ENCODE measurements at places on chromosomes 4 and X. TPM values are rescaled to one million over a fixed set of nuclear protein-coding genes. Genes with fewer than 3 reads are reported as not detected.

The PCDH11X gene
- total RNA-seq, result not detected

The NKX3-2 gene
- not detected for total RNA-seq

The SATL1 gene
- not detected for total RNA-seq

The KLF3 gene
- 1.9 TPM for total RNA-seq

The AMBN gene
- not detected for total RNA-seq

The EBP gene
- 178 TPM for total RNA-seq

The ARAF gene
- total RNA-seq, result 75.9 TPM

The F9 gene
- total RNA-seq, result not detected

The FGFBP2 gene
- total RNA-seq, result 4.8 TPM

DNA sequence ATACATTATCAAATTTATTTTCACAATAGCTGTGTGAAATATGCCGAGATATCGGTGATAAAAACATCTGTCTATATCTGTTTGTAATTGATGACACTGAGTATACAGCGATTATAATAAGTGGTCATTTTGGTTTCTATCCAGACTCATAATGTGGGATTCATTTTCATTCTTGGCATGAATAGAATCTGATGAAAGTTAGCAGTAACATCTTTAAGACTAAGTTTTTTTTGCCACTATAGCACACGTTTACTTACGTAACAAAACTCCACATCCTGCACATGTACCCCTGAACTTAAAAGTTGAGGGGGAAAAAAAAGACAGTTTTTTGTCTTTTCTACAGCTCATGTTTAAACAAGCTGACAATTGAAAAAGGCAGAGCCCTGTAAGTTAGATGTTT, 86.4 kb downstream of the PPA2 start:
- DNase-seq, result no peak

DNA sequence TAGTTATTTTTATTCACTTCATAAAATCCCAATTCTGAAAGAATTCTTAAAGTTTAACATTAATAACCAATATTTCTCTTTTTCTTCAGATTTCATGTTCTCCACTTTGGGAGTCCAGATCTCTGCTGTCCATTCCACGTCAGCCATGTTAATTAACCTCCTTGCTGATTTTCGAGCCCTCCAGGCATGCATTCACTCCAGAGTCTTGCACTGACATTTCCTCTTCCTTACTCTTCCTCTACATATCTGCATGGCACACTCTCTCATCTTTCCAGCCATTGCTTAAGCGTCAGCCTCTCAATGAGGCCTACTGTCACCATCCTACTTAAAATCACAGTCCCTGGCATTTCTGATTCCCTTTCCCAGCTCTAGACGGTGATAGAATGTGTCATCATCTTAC, 144.8 kb downstream of the MAD2L1 start:
- DNase-seq, result no peak

- DNase-seq, result no peak
Observed at GRCh38 chrX:131317326-131317725, 28.2 kb upstream of the IGSF1 start.

DNA sequence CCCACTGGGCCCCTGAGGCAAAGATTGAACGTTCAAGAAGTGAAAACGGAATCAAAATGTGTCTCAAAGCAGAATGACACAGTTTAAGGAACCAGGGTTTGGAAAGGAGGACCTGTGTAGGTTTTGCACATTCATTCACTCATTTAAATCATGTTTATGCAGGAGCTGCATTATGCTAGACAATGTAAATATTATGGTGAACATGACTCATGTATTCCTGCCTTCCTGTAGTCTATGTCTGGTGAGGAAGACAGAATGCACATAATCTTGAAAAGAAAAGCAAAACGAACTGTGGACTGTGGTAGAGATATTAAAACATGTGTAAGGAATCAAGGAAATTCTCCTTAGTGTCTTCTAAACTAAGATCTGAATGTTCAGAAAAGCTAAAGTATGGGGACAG, 311.8 kb upstream of the SMIM31 start:
- DNase-seq, result no peak

- DNase-seq, result no peak
Observed at GRCh38 chrX:154460326-154460725, 2.2 kb downstream of the PLXNA3 start.

DNA sequence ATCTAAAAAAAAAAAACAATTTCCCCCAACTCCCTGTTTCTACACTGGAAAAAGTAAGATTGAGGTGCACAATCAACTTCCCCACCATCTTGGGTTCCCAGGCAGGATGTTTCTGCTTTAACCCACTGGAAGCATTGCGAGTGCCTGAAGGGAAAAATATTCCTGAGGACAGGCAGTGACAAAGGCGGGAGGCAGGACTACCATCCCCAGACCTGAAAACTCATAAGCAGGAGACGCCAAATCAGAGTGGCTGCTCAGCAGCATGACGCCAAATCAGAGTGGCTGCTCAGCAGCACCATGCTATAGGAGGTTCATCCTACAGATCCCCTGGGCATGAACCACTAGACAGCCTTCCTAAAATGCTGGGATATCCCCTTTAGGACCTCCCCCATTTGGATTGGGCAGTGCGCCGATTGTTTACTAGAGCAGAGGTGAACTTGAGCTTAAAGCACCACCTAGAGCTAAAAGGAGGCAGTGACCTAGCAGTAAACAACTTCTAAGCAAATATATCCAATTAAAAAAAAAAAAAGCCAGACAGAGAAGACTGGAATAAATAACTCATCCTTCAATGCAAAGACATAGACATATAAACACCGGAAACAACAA, 35.0 kb upstream of the GK start:
- no peak for DNase-seq

DNA sequence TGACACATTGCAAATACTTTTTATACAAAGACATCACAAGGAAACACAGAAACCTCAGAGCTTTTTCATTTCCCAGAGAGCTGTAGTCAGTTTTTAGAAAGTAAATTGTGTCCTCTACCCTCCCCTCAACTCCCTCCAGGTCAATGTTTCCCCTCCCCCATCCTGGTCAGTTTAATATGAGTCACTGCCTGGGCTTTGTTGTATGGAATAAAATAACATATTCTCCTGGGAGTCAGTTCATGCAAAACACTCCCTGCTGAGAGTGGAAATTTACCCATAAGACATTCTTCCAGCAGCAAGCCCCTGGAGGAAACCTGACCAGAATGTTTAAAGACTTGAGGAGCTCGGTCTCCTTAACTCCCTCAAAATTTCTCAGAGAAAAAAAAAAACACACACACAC, 270.1 kb upstream of the LDB2 start:
- DNase-seq, result no peak

DNA sequence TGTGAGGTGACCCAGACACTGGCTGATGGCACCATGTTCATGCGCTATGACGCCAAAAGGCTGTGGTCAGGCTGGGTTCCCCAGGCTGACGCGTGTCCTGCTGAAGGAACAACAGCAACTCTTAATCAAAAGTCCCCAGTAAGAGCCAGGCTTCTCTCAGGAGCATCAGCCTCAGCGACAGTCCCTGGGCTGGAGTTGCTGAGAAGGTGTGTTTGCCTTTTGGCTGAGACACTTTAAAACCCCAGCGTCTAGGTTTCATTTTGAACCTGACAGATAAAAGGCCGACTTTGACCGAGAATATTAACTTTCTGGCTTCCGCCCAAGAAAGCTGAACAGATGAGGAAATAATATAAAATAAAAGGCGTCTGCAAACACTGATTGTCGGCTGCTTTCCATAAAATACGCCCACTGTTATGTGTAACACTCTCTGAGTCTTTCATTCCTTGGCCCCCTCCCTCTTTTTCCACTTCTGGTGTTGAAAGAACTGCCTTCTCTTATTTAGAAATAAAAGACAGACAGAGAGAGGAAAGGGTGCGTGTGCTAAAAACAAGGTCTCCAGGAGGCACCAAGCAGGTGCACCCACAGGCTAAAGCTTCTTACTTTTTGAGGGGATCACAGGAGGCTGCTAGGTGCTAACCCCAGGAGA, 373.6 kb downstream of the MID1IP1 start:
- peak; percentile 7 for DNase-seq

DNA sequence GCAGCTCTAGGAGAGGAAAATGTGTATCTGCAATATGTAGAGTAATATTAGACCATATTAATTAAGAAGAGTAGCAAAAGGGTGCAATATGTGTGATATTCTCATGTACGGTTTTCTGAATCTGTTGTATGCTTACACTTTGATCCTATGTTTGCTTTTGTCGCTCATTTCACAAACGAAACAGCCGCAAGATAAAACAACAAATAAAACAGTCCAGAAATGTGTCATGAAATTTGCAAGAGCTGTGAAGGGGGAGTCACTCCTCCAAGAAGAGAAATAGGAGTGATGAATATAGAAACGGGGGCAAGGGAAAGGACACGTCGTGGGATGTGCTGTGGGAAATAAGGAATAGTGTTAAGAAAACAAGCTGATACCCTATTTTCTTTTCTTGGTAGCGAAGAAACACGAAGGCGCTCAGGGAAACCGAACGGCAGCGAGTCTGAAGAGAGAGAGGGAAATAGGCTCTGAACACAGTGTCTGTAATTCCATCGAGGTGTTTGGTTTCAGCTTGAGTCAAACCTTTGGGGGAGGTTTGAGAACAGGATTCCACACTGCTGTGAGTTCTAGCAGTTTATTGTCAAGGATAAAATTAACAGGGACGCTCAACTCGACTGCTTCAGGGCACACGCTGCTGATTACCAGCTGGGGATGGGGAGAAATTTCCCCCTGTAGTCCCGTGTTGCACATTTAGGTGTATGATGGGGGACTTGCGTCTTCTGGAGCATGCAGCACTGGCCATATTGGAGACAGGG, 595.6 kb upstream of the TENM3 start:
- no peak for DNase-seq

- DNase-seq, result no peak
Observed at GRCh38 chrX:76555816-76556215, 128.3 kb downstream of the MAGEE1 start.

- DNase-seq, result no peak
Observed at GRCh38 chrX:18701621-18702361, 5.7 kb upstream of the PPEF1 start.

DNA sequence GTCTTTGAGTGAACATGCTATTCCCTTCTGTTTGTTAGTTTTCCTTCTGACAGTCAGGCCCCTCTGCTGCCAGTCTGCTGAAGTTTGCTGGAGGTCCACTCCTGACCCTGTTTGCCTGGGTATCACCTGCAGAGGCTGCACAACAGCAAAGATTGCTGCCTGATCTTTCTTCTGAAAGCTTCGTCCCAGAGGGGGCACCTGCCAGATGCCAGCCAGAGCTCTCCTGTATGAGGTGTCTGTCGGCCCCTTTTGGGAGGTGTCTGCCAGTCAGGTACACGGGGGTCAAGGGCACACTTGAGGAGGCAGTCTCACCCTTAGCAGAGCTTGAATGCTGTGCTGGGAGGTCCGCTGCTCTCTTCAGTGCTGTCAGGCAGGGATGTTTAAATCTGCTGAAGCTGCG, 456.9 kb upstream of the HTR2C start:
- DNase-seq, result no peak

- no peak for DNase-seq
Observed at GRCh38 chrX:68917799-68918198, 89.0 kb downstream of the EFNB1 start.

- DNase-seq, result no peak
Observed at GRCh38 chr4:98625399-98625798, 33.0 kb downstream of the TSPAN5 start.

GRCh38 chr4:169147191-169147590, 123.6 kb downstream of the SH3RF1 start:
- DNase-seq, result no peak

GRCh38 chr4:133148690-133149363, at the start of gene PCDH10:
PCDH10 (plus strand) TSS chr4:133149294; CDS start chr4:133150141, 847 bp downstream.
- peak; percentile 20 for DNase-seq

GRCh38 chr4:167021545-167022155, 212.6 kb downstream of the SPOCK3 start:
- DNase-seq, result peak; percentile 14

DNA sequence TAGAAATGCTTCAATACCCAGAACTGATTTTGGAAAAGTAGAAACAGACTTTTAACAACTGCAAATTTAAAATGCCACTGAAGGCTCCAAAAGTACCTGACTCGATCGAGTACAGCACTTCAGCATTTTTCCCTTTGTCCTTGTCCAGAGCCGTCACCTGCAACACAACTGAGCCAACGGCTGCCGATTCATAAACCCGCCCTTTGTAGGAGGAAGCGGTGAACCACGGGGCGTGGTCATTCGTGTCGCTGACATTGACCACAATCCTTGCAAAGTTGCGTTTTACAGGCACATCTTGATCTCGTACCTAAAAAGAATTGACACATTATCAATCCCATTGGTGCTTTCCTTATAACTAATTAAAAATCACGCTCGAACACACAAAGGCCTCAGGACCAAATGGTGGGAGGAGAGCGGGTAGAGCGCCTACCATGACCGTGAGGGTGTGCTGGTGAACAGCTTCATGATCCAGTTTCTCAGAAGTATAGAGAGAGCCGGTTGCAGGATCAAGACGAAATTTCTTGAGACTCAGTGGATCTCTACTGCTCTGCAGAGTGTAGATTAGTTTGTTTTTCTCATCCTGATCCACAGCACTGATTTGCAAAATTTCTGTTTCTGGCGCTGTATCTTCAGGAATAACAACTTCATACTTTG, 72.8 kb upstream of the MTNR1A start:
- no peak for DNase-seq

- DNase-seq, result peak; percentile 68
Observed at GRCh38 chrX:39874202-39874816, 223.4 kb downstream of the BCOR start.

GRCh38 chrX:39750848-39751247, 346.9 kb downstream of the BCOR start:
- DNase-seq, result no peak

GRCh38 chr4:59608466-59608865, 1591.7 kb upstream of the ADGRL3 start:
- DNase-seq, result no peak

GRCh38 chr4:35643661-35644060, 600.7 kb downstream of the ARAP2 start:
- no peak for DNase-seq

DNA sequence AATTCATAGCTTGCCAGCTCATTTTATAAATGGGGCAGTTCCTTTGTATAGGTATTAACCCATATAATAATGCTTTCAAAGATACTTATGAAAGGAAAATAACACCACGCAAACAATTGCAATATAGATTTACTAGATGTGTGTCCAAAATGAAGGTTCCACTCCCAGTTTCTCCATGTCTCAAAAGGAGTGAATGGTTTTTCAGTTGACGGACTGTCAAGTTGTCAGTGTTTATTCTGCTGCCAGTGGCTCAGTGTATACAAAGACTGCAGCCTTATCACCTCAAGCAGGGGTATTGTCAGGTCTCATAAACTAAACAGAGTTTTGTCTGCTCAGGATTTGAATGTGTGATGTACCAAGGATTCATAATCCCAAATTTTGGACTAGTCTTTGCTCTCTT, 585.3 kb upstream of the ATOH1 start:
- DNase-seq, result no peak
